ENCODE measurements at places on chromosomes 7 and 10.

DNA sequence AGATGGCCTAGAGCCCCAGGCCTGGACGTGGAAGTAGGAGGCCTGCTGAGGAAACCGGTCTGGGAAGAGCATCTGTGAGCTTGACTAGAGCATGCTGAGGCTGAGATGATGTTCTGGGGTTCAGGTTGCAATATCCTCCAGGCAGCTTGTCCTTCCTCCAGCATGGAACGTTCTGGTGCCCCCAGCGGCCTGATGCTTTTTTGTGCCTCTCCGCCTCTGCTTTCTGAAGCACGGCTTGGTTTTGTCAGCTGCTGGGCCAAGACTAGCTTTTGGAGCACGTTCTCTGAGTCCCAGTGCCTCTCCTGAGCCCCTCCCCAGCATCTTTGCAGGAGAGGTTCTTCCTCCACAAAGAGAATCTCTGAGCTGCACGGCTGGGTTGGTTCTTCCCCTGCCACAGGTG is 682.0 kb upstream of the FOXK1 start:
- DNase-seq: no peak

GRCh38 chr7:153942036-153942435 is 110.2 kb upstream of the DPP6 start:
- DNase-seq: no peak

- DNase-seq: no peak
Measured at GRCh38 chr10:48251152-48251524, 23.4 kb downstream of the FRMPD2 start.

DNA sequence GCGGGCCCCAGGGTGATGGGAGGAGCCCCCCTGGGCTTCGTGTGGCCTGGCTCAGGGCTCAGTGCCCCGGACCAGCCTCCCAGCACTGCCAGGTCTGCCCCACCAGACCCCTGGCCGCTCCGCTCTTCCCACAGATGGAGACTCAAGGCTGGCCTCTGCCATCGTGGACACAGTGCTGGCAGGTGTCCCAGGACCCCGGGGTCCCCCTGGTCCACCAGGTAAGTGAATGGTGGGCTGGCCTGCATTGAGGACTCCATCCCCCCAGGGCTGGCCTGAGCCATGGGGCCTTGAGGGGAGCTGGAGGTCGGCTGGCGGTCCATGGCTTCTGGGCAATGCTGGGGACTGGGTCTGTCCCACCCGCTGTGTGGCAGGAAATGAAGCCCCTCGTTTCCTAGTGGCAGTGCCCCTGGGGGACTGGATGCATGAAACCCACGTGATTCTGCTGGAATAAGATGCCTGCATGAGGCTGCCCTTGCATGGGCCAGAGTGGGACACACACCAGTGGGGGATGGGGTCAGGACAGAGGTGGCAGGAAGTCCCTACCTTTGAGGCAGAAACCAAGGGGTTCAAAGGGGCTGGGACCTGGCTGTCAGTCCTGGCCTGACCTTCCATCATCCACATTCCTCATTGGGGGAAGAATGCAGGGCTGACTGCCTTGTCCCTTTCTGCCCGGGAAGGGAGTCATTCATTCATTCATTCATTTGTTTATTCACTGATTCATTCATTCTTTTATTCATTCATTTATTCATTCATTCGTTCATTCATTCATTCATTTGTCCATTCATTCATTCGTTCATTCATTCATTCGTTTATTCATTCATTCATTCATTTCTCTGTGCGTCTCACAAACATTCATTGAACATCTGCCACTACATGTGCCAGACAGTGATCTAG is 81.8 kb downstream of the MYL10 start:
- DNase-seq: no peak

- no peak for DNase-seq
Measured at GRCh38 chr7:114182837-114183236, 231.8 kb upstream of the FOXP2 start.

GRCh38 chr7:15309872-15310271 is 251.9 kb downstream of the AGMO start:
- no peak for DNase-seq

Measured in central memory CD4-positive, alpha-beta T cell (primary cell).